ENCODE measurements at places on chromosomes 12 and 14.

- DNase-seq: no peak
Measured at GRCh38 chr14:99715266-99716000, 31.3 kb downstream of the CYP46A1 start.

DNA sequence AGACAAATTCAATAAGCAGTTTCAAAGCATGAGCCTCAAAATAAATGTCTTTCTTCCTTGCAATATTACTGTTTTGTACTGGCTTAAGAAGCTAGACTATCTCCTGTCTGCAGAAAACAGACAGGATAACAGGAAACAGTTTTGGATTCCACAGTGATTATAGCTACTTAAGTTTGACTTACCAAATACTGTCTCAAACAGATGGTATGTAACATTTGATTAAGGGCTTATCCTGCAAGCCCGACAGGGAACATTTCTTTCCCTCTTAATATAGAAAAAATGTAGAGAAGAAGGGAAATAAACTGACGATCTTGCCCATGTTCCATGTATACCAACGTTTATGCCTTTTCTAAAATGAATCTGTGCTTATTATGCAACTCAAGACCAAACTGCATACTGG is 179.9 kb upstream of the EEA1 start:
- DNase-seq: no peak

DNA sequence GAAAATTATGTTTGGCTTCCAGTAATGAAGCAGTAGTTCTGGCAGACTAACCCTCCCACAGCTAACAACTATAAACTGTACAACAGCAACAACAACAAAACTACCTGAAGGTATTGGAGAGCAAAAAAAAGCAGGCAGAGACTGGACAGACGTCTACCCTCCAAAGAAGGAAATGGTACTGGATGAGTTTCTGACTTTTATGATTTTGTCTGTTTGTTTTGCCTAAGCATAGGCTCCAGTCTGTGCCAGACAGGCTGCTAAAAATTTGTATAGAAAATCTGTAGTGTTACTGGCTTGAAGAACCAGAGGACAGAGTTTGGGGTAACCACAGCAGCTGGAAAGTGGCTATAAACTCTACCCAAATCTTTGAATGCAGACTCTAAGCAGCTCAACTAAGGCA is 131.3 kb downstream of the SLC25A47 start:
- no peak for DNase-seq

DNA sequence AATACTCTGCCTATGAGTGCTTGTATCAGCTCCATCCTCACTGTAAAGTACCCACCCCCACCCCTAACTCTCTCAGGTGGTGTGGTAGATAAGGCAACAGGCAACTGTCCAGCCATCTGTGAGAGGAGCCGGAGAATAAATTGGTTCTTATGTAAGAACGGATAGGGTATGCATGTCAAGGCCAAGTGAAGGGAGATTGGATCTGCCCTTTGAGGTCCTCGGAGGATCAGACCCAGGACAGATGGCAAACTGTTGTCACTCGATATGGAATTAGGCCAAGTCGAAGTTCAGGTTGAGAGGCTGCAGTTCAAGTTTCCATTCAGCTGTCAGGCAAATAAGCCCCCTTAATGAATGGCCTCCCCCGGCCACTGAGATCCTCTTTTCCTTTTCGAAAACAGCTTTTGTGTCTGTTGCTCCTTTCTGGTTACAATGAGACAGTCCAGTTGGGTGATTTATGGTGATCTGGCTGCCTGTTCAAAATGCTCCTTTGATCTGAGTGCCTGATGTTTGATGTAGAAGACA is 120.3 kb downstream of the VRK1 start:
- DNase-seq: no peak

DNA sequence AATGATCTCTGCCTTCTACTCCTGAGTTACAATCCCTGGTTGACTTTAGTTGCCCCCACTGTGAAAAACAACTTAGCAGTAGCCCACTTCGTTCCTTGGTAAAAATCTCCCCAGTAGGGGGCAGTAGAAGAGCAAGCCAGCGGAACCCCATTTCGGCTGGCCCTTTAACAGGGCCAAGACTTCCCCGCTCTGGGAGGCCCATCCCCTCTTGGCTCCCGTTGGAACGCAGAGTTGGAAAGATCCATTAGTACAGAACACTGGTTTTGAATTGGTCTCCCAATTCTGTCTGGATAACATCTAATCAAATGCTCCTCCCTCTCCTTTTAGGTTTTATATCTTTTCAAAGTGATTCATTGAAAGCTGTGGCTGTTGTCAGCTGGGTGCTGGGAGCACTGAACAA is 1133.3 kb downstream of the BCL11B start:
- DNase-seq: peak; percentile 39

DNA sequence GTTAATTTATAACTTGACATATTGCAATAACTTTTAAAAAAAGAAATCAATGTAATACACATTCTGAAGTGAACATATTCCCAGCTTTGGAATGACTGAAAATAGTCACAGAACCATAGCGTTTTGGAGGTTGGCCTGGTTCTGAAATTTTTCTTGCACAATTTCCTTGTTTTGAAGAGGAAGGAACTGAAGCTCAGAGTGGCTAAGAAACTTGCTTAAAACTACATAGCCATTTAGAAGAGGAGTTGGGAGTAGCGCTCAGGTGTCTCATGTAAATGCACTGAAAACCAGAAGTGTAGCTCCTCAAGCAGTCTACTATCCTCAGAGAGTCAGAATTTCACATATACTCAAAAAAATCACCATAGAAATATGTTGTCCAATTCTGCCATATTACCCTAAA is 41.2 kb downstream of the SLC38A1 start:
- no peak for DNase-seq

DNA sequence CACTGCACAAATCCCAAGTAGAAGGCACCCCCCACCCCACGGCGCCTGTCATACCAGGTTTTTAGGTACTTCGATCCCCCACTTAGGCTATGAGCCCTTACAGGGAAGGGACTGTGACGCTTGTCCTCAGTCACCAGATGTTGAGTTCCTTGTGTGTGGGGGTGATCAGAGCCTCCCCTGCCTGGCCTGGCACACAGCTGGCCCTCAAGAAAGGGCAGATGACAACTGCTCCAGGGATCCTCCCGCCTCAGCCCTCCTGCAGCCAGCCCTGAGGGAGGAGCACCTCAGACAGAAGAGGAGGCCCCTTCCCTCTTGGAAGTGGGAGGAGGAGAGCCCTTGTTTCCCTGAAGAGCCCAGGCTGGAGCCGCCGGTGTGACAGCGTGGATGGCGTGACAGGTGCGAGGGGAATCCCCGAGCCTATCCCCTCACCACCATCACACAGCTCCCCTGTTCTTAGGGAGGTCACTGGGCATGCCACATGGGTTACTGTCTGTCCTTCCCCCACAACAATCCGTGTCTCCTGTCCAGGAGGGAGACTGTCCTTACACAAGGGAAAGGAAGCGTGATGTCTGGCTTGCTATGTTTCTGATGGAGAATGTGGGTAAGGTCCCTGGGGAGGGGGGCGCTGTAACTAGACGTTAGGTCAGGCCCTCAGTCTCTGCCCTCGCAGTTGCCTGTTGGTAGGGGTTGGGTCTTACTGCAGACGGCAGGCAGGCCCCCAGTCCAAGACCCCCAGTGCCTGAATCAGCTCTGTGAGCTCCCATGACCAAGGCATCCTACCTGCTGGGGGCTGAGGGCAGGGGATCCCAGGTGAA is 31.4 kb downstream of the P2RX4 start:
- DNase-seq: peak; percentile 15

DNA sequence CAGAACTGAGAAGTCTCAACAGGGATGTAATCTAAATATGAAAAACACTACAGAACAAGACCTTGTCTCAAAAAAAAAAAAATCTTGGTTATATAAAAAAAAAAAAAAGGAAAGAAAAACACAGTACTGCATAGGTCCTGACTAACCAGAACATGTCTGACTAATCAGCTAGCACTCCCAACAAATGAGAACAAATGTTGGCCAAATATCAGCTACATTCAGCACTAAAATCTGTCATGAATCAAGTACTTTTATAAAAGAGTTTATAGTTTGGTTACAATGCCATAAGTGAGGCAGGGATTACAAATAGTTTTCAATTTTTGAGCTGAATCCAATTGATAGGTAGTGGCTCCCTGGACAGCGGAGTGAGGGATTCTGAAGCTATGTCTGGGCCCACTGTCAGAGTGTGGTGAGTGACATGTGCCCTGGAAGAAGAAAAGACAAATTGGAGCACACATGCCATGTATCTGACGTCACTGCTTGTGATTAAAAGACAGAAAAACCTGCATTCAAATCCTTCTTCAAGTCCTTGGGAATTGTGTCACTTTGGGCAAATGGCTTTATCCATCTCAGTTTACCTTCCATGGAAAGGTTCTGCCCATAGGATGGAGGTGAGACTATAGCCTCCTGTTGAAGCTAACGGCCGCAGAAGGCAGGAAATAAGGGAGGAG is 5.6 kb upstream of the FAM234B start:
- no peak for DNase-seq

DNA sequence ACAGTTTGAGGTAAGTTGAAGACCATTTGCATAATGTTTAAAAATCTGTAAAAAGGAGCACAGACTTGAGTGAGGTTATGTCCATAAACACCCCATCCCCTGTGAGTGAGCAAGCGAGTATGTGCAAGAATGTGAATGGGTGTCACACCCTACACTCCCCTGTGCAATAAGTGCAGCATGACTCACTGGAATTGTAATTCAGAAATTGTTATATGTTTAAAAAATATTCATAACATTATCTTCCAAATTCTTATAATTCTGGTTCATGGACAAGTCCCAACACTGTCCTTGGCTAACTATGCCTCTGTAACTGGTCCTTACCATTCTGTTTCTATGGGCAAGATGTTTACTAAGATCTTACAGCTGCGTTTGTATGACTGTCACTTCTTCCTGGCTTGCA is 207.8 kb upstream of the FAR2 start:
- no peak for DNase-seq

GRCh38 chr14:104104076-104104901 is 18.8 kb downstream of the ASPG start:
- no peak for DNase-seq

- no peak for DNase-seq
Measured at GRCh38 chr12:87171356-87171755, 857.8 kb downstream of the C12orf50 start.

GRCh38 chr14:24894583-24895242 is 155.2 kb downstream of the STXBP6 start:
- no peak for DNase-seq

DNA sequence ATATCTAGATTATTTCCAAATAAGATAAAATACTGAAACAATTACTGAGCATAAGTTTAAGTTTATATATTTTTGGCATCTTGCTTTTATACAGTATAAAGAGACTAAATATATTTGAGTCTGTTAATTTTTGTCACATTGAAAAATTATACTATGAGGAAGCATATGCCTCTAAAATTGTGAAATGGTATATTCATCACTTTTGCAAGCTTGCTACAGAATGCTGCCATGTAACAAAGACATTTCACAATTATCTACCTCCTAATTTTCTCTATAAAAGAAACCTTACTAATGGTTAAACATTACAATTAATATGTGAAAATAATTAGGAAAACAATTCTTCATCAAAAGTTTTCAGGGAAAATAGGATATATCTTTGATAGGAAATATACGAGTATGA is 22.7 kb upstream of the MUCL1 start:
- DNase-seq: no peak

DNA sequence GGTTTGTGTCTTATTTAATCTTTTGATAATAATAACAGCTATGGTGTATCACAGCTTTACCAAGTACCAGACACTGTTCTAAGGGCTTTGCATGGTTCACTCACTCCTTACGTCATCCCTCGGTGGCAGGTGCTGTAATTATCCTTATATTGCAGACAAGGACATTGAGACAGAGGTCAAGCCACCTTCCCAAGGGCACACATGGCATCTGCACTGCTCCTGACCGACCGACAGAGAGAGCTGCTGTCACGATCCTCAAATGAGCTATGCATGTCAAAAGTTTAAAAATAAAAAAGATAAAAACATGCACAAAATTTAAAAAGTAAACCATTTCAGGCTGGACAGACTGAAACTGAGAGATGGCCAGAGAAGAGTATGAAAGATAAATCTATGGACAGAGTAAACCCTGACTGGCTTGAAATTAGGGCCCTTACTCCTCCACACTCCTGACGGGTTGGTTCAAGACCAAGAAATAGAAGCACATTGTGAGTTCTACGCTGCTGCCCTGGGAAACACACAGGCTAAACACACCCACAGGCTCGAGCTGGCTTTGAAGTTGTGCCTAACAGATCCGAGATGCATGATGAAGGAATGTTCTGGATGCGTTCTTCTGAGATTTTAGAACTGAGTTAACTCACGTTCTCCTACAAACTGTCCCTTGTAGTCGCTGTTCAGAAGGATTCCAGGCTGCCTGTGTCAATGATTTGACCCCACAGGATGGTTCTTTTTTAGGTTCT is 268.7 kb downstream of the ZFP36L1 start:
- DNase-seq: no peak

GRCh38 chr12:5259523-5259922 is 172.4 kb upstream of the NTF3 start:
- DNase-seq: no peak

DNA sequence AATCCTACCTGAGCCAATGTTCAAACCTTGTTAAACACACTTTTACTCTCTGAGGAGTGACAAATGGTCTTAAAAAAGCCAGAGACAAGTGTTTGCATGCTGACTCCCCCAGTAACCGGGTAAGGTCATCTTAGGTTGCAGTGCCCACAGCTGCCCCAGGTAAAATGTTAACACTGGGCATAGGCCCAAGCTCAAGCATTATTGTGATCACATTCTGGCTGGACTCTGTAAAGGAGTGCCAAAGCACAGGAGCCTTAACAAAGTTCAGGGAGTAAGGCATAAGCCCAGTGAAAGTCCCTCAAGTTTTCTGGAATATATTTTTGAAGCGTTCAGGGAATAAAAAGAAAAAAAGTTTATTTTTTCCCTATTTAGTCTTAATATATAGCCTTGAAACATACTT is 8.6 kb downstream of the EDDM3A start:
- no peak for DNase-seq

GRCh38 chr14:49578141-49578540 is 8.0 kb downstream of the RPS29 start:
- no peak for DNase-seq

DNA sequence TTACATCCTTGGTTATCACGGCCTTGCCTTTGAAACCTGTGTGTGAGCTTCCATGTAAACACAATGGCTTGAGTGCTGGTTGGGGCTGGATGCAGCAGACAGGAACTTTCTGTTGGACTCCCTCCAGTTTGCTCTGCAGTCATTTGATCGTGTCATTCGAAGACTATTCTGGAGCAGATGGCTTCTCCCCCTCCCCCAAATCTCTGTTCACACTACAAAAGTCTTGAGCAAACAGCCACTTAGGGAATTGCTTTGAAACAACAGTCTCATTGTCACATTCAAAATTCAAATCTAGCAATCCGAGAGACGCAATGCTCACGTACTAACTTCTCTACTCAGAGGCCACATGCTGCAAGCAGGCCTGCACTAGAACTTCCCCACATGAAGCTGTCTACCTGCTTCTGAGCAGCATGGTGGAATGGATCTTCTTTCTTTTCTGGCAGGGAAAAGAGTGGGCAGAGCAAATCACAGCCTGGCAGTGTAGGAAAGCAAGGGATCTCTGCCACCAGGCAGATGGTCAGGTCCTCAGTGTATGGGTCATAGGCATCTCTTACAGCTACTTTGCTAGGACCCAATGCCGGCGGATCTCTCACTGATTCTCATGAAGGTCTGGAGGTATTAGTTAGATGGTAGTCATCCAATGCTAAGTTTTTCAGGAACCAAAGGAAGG is 214.2 kb downstream of the PPM1H start:
- DNase-seq: no peak
